HuH-7.5 (cell line): ENCODE measurements at places on chromosomes 7 and 10.

DNA sequence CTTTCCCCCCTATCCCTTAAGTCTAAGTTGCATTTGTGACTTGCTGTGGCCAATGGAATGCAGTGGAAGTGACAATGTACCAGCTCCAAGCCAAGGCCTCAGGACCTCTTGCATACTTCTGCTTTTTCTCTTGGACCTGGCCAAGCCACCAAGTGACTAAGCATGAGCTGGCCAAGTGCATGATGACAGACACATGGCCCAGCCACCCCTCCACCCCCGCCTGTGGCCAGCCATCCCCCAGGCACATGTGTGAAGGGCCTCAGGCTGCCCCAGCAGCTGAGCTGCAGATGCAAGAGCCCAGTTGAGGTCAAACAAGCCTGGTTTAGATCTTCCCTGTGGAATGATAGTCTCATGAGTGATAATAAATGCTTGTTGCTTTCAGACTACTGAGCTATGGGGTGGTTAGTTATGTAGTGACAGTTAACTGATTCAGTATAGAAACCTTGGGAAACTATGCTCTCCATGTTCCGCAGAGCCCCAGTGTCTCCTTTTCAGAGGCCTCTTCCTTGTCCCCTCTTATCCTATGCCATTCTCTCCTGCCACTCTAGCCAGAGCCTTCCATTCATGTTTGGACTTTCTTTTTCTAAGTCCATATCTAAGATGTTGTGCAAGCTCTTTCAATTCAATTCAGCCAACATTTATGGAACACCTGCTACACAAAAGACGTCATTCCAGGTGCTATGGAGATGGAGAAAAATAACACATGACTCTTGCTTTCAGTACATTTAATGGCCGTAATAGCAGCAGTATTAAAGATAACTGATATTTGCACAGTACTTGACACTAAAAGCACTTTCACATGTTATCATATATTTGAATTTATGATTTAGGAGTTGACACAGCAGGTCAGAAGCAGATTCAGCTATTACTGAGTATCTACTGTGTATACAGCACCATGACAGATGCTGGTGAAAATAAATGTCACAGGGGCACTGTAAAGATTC is 55.5 kb upstream of the LOXL4 start:
- no peak for DNase-seq

GRCh38 chr10:15408557-15408956 is 37.5 kb upstream of the FAM171A1 start:
- DNase-seq, result no peak

GRCh38 chr7:29970158-29970557 is 19.4 kb downstream of the SCRN1 start:
- DNase-seq, result no peak

DNA sequence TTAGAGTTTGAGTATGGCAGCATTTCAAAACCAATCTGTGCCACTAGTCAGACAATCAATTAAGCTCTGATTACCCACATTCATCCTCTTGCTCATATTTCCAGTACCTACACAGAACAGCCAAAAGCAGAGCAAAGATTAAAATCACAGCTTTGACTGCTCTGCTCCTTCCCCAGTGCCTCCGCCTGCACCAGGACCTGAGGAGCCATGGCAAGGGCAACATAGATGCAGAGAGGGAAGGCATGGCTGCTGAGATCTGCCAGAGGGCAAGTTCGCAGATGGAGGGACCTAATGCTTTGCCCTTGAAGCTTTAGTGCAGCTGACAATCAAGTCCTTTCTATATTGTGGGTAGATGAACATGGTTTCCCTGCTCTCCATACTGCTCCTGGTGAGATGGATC is 148.1 kb downstream of the HTR7 start:
- no peak for DNase-seq

GRCh38 chr10:3832022-3832786 is 47.2 kb upstream of the KLF6 start:
- no peak for DNase-seq

DNA sequence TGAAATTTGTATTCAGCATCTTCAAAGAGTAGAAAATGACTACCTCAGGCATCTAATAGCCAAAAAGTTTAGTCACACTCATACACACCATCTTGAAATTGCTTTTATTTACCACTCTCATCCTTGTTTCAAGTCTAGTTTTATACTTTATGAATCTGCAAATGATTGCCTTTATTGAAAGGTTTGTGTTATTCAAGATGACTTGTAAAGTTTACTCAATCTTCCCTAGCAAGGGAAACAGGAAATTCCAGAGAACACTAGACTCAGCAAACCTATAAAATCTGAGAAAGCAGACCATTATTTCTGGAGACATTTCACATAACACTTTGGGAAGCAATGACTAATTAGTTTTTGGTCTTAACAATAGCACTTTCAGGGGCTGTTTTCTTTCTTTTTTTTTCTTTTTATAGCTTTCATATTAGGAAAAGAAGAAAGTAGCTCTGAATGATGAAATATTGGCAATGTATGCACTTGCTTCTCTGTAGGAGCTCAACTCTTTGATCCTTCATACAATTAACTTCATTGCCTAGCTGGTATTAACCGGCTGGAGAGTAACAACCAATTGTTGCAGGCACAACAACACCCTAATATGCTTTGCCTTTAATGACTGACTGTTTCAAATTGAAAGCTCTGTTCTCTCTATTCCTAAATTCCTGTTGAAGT is 68.9 kb upstream of the HDAC9 start:
- no peak for DNase-seq

- DNase-seq, result no peak
Measured at GRCh38 chr7:6200971-6201370, 71.5 kb downstream of the CYTH3 start.

GRCh38 chr10:43902842-43903241 is 254.2 kb upstream of the ZNF32 start:
- DNase-seq, result no peak

DNA sequence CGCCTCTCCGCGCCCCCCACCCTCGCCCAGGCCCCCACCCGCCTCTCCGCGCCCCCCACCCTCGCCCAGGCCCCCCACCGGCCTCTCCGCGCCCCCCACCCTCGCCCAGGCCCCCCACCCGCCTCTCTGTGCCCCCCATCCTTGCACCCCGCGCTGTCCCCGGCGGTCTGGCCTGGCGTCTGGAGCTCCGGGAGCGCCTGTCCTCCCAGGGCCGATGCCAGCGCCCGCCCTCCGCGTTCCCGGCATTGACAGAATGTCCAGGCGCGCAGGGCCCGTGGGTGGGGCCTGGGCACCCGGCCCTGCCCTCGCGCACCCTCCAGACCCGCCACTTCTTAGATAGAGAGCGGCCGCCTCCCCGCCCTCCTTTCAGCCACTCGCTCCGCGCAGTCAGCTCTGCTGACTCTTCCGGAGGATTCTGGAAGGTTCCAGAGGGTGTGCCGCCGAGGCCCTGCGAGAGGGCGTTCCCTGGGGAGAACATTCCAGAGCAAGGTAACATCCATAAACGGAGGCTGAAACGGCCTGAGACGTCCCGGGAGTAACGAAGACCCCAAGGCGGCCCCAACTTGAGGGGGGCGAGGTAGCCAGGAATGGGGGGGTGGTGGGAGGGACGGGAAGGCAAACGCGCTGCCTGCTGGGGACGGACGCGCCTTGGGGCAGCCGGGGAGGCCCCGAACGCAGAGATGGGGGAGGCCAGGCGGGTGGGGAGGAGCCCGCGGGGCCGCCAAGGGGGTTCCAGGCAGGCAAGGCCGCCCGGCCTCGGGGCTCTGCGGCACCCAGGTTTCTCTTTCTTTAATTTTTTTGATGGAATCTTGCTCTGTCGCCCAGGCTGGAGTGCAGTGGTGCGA is 117.8 kb downstream of the DYNC2I1 start:
- no peak for DNase-seq

- DNase-seq, result no peak
Measured at GRCh38 chr10:108757946-108758345, 1165.4 kb downstream of the XPNPEP1 start.

GRCh38 chr10:35150308-35150707 is 23.7 kb downstream of the CREM start:
- DNase-seq, result no peak

- DNase-seq, result no peak
Measured at GRCh38 chr7:28630350-28630749, 218.0 kb downstream of the CREB5 start.

DNA sequence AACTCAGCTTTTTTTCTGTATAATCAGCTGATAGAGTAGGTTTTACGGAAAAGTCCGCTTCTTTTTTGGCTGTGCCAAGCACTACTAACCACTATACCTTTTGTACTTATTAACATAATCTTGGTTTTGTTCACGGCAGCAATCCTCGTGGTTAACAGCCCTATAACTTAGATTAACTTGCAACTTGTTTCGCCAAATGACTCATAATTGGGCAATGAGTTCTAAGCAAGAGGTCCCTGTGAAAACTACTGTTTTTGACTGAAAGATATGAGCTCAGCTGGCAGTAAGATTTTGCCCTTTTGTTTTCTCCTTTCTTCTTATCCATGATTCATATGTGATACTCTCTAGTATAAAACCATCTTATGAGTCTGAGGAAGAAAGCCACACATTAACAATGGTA is 345.0 kb upstream of the PCDH15 start:
- DNase-seq, result no peak

- no peak for DNase-seq
Measured at GRCh38 chr7:94969434-94970084, 62.2 kb downstream of the PPP1R9A start.

DNA sequence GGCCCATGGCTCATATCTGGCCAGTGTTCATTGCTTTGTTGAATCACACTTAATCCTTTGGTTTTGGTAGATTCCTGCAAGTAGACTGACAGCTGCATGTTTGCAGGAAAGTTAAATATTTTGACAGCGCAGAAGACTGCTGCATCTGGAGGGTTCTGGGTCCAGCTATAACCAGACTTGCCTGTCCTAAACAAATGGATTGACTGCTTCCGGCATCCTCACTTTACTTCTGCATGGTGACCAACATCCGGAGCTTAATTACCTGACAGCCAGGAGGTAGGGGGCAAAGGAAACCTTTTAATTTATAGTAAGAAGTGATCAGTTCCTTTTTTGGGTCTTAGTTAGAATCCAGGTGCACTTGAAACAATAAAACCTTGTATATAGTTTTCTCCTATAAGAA is 263.3 kb downstream of the SNX10 start:
- DNase-seq, result no peak

DNA sequence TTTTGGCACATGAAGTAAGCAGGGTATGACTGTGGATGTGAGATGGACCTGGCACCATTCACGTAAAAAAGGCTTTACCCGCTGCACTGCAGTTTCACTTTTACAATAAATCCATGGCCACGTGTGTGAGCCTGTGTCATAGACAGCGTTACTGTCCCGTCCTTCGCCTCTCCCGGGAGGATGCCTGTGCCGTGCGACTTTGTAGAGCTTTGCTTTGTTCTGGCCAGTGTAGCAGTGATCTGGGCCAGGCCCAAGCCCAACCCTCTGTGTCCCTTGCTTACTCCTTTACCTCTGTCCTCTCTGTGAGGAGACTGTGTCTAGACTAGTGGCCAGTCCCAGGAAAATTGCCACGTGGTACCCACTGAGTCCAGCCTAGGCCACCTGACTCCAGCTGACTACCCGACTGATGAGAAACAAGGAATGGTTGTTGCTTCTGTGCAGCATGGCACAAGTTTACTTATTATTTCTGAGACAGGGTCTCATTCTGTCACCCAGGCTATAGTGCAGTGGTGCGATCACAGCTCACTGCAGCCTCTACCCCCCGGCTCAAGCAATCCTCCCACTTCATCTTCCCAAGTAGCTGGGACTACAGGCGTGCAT is 48.1 kb downstream of the JAKMIP3 start:
- DNase-seq, result no peak

DNA sequence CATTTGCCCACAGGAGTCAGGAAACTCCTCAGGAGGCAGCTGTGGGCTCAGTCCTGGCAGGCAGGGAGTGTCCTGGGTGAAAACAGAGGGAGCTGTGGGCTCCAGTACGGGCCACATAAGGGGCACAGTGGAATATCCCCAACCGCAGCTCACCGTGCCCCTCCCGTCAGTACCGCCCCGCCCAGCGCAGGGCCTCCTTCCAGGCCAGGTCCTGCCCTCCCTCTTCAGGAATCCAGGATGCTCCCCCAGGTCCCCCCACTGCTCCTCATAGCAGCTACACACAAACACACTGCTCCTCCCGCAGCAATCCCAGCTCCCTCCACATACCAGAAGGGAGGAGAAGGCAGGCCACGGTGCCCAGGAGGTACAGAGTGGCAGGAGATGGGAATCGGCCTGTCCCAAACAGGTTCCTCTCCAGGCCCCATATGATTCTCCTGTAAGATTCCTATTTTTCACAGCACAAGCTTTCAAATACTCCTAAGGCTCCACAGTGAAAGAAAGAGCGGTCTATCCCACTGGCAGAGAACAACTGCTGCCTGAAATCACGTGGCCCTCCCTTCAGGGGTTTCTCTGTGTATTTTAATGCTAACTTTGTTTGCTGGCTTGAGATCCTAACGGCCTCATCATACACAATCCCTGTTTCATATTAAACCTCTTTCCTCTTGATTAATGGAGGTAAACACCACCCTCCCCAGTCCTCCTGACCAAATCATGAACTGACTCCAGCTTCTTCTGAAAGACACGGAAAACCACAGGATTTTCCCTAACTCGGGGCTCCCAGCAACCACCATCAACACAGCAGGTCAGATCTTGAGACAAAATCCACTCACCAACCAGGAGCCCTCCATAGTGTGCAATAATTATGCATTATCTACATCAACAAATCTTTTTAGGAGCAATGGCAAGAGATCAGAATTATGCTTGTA is 178.7 kb downstream of the TNS3 start:
- no peak for DNase-seq

GRCh38 chr10:24350070-24350921 is 141.4 kb downstream of the KIAA1217 start:
- DNase-seq, result no peak

GRCh38 chr10:90396721-90397120 is 461.1 kb downstream of the HTR7 start:
- no peak for DNase-seq

GRCh38 chr7:24854866-24855265 is 97.6 kb upstream of the GSDME start:
- DNase-seq, result no peak
